ENCODE measurements at places on chromosomes 5 and 9.

- no peak for DNase-seq
Observed at GRCh38 chr5:133382661-133383579, 229.4 kb downstream of the FSTL4 start.

- DNase-seq = no peak
Observed at GRCh38 chr9:16028548-16028947, 475.7 kb downstream of the CCDC171 start.

DNA sequence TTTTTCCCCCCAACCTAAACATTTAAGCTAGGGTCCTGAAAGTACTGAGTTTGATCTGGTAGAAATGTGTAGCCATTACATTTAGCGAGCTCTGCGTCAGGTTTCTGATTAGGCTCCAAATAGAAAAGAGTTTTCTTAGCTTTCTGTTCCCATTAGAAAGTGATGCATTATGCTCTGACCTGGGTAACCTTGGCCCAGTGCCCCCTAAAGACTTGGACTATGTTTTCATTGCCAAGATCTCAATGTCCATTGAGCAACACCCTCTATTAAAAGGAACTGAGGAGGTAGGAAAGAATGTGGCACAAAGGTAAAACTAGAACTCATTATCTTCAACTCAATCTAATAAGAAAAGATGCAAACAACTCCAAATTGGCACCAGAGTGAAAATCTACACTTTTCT, 358.9 kb upstream of the PCSK5 start:
- no peak for DNase-seq

- no peak for DNase-seq
Observed at GRCh38 chr9:121499427-121500164, at the start of gene GGTA1. Gene GGTA1 (minus strand): TSS chr9:121499844. CDS start chr9:121467922, 31,922 bp downstream.

DNA sequence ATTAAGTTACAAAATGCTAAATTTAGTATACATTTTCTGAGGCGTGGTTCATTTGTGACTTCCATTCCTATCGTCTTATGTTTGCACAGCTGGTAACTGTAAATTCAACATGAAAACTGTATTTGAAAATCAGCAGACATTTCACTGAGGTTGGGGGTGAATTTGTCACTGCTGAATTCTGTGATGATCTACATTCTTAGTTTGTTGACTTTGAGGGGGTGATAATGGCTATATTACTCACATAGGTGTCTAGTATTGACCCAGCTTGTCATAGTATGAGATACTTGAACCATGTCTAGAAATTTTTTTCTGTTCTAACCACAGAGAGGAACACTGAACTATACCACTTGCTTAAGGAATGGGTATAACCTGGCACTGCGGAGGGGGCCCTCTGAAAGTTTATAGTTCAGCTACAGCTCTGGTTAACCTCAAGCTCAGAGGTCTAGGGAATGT, 313.3 kb downstream of the PIK3R1 start:
- DNase-seq = no peak

GRCh38 chr9:115525111-115526058, 407.4 kb upstream of the TNC start:
- DNase-seq = no peak

GRCh38 chr9:97501177-97501971, at the start of gene TMOD1:
Gene TMOD1 (plus strand): TSS chr9:97501666. CDS start chr9:97524189, 22,523 bp downstream.
- peak; percentile 16 for DNase-seq

GRCh38 chr5:124772457-124773200, 26.2 kb upstream of the ZNF608 start:
- DNase-seq = no peak

- DNase-seq = no peak
Observed at GRCh38 chr9:122498883-122499288, 11.7 kb upstream of the OR1J2 start.

DNA sequence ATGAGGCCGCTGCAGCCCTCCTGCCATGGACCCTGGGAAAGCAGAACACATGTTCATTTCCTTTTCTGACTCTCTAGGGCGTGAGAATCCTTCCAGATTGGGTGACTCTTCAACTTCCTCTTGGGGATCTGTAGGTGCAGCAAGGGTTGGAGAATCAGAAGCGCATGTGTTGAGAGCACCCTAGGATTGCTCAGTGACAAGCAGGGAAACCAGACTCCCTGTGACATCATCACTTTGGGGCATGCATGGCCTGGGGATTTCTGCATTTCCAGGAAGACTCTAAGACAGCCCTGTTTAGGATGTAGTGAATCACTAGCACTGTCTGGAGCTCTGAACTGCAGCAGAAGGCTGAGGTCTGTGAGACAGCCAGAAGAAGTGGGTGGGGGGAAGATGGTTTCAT, 15.1 kb upstream of the LCP2 start:
- peak; percentile 42 for DNase-seq
